ENCODE measurements at places on chromosomes 16 and 17. TPM values are rescaled to one million over a fixed set of nuclear protein-coding genes. Genes with fewer than 3 reads are reported as not detected.

Gene ACSM2A
- total RNA-seq, result 1.3 TPM

Gene CDC42EP4
- total RNA-seq, result 48.6 TPM

Gene TMEM132E
- under 0.01 TPM for total RNA-seq

Gene WFDC1
- total RNA-seq, result 29.9 TPM

Gene AOC3
- 89.0 TPM for total RNA-seq

Gene CSF3
- 19.4 TPM for total RNA-seq

All from esophagus muscularis mucosa (tissue), 4 donors.